AG09309 (cell line): ENCODE measurements at places on chromosomes 7 and 10.
A peak's percentile ranks its signal among the peaks of the same experiment; 100 is the strongest.

- no peak for DNase-seq
Measured at GRCh38 chr10:53699684-53700083, 927.1 kb upstream of the MBL2 start.

DNA sequence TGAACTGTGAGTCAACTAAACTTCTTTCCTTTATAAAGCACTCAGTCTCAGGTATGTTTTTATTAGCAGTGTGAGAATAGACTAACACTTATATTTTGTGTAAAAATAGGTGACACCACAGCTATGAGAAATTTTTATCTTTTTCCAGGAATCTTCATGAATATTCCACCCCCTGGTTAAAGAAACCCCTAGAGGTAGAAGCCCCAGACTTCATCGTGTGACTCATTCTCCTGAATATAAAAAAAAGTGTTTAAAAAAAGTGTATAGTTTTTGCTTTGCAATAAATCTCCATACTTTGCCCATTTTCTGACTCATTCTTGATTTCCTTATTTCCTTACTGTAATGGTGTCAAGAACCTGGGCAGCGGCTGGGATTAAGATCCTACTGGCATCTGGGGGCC, 667.6 kb upstream of the CELF2 start:
- no peak for DNase-seq

DNA sequence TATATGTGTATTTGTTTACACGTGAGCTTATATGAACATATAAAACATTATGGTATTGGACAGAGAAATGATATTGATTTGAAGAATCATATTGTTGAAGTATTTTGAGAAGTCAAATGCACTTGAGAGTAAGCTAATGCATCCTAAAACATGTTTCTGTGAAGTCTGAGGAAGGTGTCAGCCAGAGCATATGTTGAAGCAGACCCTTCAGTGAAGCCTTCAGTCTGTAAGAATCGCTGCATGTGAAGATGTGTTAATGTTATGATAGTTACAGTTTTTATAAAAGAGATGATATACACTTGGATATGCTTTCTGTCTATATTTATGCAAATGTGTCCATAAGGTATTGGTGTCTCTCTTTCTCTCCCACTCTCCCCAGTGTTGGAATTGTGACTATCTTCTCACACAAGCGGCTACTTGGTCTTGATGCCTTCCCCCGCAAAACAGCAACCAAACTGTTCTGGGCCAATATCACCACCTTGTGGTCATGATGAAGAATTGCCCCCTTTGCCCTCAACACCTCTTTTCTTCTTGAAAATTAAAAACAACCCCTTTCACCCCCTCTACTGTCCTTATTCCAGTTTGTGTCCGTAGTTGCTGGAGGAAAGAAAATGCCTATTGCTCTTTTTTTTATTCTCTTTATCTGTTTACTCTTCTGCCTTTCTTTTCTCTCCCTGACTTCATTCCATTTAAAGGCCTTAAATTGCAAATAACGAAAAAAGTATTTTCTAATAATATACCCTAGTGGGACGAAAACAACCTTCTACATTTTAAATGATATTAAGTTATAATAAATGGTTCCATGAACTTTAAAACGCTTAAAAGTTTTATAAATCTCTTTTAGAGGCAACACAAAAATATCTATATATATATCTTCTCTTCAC, 64.9 kb downstream of the IKZF1 start:
- no peak for DNase-seq

GRCh38 chr10:97734021-97734420, 2.9 kb upstream of the ZFYVE27 start:
- no peak for DNase-seq

DNA sequence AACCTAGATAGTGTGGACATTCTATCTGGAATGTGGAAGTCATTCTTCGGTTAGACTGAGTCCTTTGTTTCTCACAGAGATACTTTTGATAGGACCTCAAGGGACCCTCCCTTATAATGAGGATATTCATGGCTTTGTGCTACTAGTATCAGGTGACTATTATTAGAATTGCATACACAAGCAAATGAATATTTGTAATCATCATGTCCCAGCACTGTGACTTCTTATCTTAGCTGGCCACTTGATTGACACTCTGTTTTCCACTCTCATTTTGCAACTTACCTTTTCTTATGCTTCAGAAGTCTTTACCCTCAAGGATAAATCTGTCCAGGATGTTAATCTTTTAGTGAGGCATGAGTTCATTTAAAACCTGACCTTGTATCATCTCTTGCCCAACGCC, 268.2 kb upstream of the FZD1 start:
- DNase-seq: no peak

DNA sequence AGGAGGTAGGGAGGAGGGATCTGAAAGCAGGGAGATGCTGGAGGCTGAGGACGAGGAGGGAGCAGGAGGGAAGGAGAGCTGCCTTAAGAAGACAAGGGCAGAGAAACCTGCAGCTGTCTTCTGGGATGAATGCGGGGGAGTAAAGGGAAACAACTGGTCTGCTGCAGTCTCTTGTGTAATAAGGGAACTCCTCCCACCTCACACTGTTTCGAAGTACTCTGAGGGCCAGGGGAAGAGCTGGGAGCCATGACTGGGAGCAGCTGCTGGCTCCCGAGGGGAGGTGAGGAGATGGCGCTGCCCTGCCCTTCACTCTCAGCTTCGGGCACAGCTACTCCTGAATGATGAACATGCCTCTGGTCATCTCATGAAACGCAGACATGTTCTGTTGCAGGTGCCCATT, 65.1 kb downstream of the CLEC2L start:
- no peak for DNase-seq

DNA sequence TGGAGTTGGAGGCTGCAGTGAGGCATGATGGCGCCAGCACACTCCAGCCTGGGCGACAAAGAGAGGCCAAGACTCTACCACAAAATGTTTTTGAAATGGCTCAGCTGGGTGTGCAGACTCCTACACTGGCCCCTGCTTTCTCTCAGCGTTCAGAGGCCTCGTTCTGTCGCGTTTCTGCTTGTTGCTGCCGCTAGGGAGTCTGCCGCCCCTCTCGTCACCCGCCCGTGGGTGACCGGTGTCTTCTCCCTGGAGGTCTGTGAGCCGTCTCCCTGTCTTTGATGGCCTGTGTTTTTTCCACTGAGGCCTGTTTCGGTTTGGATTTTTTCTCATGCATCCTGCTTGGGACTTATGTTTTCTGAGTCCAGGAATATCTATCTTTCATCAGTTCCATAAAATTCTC, 23.6 kb upstream of the UNCX start:
- DNase-seq: no peak

- no peak for DNase-seq
Measured at GRCh38 chr10:129839285-129840195, 124.5 kb downstream of the EBF3 start.

DNA sequence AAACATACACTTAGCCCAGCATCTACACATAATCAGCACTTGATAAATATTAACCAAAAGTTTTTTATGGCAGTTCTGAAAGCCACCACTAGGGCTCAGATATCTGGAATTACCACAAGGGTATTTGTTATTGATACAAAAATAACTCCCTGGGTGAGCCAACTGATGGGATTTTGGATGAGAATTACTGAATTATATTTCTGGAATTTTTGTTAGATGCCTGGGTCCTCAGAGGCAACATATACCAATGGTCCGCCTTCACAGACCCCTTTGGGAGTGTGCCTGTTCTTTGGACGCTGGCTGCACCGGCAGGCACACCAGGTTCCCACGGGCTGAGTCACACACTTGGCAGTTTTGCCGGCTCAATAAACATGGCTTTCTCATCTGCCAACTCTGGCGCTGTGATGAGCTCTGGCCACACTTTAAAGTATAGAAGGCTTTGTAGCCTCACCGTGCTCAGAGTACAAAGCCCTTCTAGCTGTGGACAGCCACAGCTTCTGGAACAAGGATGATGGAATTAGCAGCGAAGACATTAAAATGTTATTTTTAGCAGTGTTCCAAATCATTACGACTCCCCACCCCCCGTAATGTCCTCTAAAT, 24.5 kb upstream of the EEPD1 start:
- peak; percentile 68 for DNase-seq

- no peak for DNase-seq
Measured at GRCh38 chr7:51085034-51085692, 231.4 kb downstream of the COBL start.

GRCh38 chr7:12228024-12228423, 16.9 kb downstream of the TMEM106B start:
- DNase-seq: no peak

DNA sequence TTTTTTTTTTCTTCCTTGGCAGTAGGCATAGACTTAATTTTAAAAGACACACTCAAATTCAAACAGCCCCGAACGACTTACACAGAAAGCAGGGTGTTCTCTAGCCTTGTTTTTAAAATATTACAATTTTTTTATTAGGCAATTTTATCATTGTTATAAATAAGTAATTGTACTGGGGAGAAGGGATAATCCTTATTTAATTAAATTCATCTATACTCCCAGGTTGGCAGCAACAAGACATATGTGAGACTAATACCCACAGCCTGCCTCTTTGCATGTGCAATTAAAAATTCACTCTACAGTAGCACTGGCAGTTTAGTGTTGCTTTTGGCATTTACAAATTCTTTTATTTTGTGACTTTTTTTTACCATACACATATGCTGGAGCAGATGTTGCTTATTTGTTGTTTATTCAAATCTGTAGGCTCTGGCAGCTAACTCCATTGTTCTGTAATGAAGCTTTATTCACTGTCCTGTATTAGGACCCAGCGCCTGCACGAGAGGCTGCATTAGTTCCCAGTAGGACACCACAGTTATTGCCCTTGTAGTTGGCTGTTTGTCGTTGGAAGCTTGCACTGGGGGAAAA, 84.9 kb upstream of the PPP1R17 start:
- DNase-seq: no peak

DNA sequence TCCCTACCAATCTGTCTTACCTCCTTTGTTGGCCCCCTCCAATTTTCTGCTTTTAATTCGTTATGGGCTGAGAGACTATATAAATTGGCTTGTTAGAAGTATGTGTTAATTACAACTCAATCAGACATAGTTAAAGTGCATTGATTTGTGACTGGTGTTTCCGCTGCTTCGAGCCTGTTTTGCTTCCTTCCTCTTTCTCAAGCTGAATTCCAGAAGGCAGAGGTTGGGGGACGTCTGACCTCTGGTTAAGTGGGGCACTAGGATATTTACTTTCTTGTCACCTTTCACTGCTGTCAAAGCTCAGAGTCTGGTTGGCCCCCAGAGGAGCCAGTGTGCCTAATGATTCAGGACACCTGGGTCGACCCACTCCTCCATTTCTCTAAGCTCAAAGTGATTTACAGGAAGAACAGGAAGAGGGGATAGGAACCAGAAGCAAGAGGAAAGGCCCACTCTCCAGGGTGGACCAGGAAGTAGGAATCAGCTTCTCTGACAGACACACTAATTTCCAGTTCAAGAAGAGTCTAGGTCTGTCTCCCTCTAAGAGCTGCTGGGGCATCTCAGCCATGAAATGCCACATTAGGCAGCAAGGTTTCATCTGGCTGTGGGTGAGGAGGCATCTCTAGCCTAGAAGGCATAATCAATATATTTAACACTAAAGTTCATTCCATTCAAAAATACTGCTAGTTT, 397.2 kb upstream of the NPVF start:
- DNase-seq: no peak

GRCh38 chr10:79270466-79271246, 76.6 kb upstream of the PPIF start:
- DNase-seq: no peak

GRCh38 chr10:29748109-29748650, 113.4 kb upstream of the SVIL start:
- DNase-seq: no peak

DNA sequence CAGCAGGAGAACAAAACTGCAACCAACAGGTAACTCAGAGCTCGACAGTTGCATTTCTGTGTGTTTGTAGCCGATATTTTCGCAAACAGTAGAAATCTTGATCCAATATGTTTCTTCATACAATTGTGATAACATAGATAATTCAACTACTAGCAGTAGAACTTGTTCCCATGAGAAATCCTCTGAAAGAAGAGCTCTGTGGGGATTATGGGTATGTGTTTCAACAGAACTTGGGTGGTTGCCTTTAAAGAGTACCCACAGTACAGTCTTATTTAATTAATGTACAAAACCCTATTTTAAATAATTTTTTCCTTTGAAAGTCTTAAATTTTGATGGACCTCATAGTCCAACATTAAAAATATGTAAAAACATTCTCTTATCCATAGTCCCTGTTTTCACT, 266.1 kb downstream of the PARD3 start:
- no peak for DNase-seq

GRCh38 chr10:12726971-12727831, 274.3 kb downstream of the CCDC3 start:
- DNase-seq: no peak

- no peak for DNase-seq
Measured at GRCh38 chr7:151891182-151891581, 14.3 kb upstream of the PRKAG2 start.

GRCh38 chr10:354901-355617, 219.8 kb downstream of the ZMYND11 start:
- DNase-seq: no peak

DNA sequence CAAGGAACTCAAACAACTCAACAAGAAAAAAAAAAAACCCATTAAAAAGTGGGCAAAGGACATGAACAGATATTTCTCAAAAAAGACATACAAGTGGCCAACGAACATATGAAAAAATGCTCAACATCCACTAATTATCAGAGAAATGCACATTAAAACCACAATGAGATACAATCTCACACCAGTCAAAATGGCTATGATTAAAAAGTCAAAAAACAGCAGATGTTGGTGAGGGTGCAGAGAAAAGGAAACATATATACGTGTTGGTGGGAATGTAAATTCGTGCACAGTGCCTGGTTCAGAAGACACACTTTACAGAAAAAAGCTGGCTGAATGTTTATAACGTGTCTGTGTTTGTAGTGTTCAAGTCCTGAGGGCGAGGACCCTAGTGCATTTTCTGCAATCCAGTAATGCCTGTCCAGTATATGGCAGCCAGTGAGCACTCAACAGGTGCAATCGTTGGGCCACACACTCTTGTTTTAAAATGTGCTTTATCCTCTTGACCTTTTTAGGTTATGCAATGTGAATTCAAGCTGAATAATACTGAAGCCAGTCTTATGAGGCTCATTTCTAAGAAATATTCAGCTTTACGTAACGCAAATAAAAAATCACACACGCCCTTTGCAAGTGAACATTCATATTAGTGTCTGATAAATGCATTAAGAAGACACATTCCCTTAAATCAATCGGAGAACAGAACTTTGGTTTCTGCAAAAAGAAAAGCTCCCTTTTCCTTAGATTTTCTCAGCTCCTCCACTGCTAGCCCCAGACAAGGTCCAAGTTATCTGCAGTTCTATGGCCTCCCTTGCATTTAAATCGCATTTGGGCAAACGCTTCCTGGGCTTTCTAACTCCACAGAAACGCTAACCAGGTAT, 813 bp upstream of the MTURN start:
- no peak for DNase-seq

- no peak for DNase-seq
Measured at GRCh38 chr10:131063311-131063710, 248.2 kb downstream of the TCERG1L start.

- DNase-seq: no peak
Measured at GRCh38 chr10:78433766-78434535, 400.3 kb downstream of the RPS24 start.

DNA sequence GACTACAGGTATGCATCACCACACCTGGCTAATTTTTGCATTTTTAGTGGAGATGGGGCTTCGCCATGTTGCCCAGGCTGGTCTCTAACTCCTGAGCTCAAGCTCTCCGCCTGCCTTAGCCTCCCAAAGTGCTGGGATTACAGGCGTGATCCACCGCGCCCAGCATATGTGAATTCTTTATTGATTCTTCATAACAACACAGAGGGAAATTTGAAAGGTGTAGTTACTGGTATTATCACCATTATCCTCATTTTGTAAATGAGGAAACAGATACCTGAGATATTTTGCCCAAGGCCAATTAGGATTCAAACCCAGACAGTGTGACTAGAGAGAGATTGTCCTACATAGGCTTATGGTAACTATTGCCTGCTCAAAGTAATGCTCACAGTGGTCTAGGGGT, 22.6 kb downstream of the TCF7L2 start:
- DNase-seq: no peak
